ENCODE measurements at places on chromosomes 1 and 21. TPM values are rescaled to one million over a fixed set of nuclear protein-coding genes. Genes with fewer than 3 reads are reported as not detected.

DNA sequence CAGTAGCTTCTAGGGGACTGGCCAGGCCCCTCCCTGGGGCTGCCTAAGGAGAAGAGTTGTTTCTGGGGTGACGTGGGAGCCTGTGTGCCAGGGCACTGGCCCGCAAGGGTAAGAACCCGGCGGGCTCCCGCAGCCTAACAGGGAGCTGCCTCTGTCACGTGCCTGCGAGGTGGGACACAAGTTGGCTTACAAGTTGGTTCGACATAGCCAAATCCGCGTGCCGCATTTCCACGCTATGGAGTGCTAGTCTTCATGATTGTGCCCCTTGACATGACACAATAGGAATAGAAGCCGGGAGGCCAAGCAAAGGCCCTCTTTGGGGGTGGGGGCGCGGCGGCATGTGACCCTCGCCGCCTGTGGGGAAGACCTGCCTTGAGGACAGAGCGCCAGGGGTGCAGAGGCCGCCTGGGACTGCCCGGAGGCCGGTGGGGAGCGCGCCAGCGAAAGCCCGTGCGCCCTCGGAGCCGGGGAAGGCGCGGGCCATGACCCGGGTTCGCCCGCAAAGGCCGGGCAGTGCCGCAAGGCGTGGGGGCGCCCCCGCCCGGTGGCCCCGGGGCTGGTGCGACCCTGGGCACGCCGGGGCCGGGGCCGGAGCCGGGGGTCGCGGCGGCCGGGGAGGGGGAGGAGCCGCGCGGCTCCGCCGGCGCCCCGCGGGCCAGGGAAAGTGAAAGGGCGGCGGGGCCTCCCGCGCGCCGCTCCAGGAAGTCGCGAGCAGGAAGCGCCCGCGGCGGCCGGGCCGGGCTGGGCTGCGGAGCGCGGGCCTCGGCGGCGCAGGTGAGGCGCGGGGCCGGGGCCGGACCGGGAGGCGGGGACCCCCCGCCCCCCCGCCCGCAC lies at the start of gene SLC37A1:
Gene SLC37A1, plus strand, starts transcription at position 702 of the 834 bp plus-strand sequence. CDS start 4,603 bp downstream, outside the sequence.
- DNase-seq, result peak; percentile 64

GRCh38 chr1:226644541-226645176 lies 94.4 kb downstream of the ITPKB start:
- peak; percentile 21 for DNase-seq

GRCh38 chr1:1420654-1421141 lies 378 bp downstream of the ANKRD65 start:
- peak; percentile 21 for DNase-seq

- peak; percentile 64 for DNase-seq
These were observed 679 bp downstream of the ABL2 start for GRCh38 chr1:179228783-179229213.

DNA sequence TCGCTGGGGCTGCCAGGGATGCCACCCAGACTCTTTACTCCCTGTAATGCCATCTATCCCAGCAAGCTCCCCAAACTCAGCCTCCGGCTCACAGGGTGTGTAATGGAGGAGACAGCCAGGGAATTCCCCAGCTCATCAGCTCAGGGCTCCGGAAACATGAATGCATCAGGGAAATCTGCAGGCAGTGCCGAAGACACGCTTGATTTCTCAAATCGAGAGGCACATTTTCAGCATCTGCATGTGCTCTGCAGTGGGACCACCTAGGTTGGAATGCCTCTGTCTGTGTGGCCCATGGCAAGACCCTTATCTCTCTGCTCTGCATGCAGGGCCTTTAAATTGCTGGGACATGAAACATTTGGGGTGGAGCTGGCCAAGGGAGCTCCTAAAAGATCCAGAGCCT lies 170.1 kb downstream of the TRABD2B start:
- no peak for DNase-seq

- DNase-seq, result no peak
These were observed 13.6 kb downstream of the MTR start for GRCh38 chr1:236808564-236809130.

DNA sequence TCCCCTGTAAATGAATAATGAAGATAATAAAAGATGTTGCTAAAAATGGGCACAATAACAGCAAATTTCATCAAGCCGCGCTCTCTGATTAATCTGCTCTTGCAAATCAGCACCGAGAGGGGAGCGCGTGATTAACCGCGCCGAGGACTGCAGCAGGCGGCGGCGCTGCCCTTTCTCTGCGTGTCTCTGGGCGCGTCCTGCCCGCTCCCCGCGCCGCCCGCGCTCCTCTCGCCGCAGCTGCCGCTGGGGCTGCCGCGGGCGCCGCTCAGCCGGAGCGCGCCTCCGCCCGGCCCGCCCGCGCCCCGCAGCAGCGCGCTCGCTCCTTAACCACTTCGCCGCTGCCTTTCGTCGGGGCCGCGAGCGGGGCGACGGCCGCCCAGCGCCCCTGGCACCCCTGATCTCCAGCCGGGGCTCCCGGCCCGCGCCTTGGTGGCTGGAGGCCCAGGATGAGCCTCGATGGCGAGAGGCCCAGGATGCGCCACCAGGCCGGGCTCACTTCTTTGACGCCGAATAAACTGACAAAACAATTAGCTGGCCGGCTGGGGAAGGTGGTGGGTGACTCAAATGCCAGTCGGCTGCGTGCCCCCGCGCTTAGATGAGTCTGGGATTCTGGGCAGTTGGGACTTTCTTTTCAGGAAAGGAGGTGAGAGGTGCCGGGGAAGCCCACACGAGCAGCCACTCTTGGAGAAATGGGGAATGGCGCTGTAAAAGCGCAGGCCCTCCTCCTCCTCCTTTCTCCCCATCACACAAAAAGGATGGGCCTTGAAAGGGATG lies 221.4 kb upstream of the PKN2 start:
- peak; percentile 67 for DNase-seq

- no peak for DNase-seq
These were observed 1270.6 kb downstream of the KCNT2 start for GRCh38 chr1:195337646-195338045.

DNA sequence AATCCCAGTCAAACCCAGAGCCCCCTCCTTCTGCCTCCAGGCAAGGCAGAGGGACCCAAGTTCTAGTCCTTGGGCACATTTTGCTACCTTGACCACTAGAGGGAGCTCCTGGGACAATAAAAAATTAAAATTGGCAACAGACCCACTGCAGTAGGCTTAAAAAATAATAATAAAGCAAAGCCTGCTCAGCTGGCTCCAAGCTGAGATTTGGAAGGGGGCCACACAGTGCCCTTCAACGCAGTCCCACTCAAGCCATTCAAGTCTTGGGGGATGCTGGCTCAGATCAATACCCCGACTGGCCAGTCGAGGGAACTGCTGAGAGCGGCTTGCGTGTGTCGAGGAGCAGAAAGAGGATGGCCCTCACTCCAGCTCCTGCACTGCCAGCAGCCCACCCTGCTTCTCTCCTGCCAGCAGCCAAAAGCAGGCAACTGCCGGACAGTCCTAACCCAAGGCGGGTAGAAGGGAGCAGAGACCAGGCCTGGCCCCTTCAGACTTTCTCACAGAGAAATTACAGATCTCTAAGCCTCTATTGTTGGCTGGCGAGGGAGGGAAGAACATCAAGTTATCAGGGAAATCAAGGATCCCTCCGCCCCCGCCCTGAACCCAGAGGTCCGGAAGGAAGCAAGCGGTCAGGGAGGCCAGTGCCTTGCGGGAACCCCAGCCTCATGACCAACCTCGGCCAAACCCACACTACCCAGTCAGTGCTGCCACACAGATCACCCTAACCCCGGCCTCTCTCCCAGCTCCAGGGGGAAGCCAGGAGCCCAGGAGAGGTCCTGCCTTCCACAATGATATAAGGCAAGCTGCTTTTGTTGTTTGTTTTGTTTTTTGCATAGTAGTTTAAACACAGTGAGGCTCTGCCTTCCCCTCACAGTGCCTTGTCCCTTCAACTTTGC lies 4.9 kb upstream of the ALDH4A1 start:
- DNase-seq, result peak; percentile 68

DNA sequence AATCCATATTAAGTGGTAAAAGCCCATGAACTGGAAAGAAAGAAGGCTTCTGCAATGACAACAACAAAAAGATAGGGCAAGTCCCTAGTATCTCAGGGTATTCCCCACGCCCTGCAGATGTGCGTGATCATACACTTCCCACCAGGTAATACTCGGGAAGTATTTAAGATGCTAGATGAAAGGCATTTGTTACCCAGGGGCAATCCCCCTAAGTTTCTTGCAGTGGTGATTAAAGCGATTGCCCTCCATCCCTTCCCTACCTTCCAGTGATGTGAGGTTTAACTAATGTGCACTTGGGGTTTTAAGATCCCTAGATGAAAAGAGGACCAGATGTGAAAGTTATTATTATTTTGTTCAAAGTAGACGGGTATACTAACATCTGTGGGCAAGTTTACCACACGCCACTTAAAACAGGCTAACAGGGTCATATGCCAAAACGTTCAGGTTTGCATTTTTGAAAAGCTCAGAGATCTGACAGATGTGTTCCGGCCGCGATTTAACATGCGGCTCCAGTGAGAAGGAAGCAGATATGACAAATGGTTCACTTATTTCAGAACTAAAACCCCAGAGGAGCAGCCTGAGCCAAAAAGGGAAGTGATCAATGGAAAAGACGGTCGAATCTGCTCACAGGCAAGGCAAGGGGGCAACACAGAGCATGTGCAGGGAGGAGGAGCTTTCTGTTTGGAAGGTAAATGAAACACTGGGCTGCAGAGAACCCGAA lies 17.4 kb downstream of the TIAM1 start:
- DNase-seq, result no peak

DNA sequence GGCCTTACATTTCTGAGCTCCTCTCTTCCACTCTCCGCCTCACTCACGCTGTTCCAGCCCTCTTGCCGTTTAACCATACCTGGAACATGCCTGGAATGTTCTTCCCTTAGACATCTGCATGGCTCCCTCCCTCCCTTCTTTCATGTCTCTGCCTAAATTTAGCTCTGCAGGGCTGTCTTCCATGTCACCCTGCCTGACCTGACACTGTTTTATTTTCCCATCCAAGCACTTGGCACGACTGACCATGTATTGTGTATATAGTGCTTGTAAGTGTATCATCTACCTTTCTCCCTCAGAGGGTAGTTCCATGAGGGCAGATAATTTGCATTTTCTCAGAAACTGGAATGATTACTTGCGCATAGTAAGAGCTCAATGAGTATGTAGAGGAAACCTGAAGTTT lies 47.3 kb downstream of the ST6GALNAC3 start:
- no peak for DNase-seq

- DNase-seq, result no peak
These were observed 1037.4 kb upstream of the TMPRSS15 start for GRCh38 chr21:19440792-19441655.

DNA sequence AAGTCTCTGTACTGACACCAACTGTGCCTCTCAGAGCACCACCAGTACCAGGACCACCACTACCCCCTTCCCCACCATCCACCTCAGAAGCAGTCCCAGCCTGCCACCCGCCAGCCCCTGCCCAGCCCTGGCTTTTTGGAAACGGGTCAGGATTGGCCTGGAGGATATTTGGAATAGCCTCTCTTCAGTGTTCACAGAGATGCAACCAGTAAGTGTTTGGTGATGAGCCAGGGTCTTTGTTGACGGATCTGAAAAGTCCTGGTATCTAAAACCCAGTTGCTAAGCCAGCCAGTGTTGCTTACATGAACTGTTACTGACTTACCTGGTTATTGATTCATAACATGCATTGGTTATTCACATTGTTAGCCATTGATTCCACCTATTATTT lies 1.1 kb downstream of the C1orf56 start:
- DNase-seq, result no peak

GRCh38 chr1:162856260-162856659 lies 4.7 kb downstream of the CCDC190 start:
- DNase-seq, result no peak

DNA sequence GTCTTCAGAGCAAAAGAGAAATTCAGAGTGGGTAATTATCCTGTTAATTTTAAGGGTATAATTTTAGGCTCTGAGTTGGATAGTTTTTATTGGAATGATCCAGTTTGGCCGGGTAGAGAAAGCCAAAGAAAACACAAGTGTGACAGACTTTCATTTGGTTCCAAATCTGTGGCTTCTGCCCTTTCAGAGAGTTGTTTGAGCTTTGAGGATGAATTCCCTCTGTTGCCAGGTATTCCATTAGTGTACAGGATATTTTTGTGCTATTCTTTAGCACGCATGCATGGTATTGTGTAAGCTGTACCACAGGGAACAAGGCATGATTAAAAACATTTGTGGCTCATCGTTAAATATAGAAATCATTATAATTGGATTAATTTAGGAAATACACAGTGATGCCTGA lies 384.4 kb downstream of the ADGRL2 start:
- no peak for DNase-seq

DNA sequence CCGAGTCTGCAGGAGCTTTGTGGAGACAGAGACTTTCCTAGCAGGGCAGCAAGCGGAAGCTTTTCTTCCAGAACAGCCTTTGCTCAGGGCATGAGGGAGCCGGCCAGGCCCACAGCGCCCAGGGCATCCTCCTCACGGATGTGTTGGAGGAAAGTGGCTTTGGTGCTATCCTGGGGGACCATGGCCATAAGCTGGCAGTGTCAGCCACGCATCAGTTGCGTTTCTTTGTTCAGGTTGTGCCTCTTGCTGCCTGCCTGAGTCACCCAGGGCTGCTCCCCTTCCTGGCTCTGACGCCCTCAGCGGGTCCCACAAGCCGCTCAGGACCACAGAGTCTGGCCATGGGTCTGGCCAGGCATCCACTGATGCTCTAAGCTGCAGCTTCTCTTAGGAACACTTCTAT lies 39.6 kb upstream of the PRSS38 start:
- DNase-seq, result no peak

PROX1 gene
- total RNA-seq, result 95.0 TPM

ICOSLG gene
- 4.4 TPM for total RNA-seq

TLCD4 gene
- 59.6 TPM for total RNA-seq

ZBTB17 gene
- 27.3 TPM for total RNA-seq

OR10J1 gene
- not detected for total RNA-seq

CFHR4 gene
- not detected for total RNA-seq

FCRL1 gene
- not detected for total RNA-seq

KPRP gene
- not detected for total RNA-seq

TNFRSF18 gene
- total RNA-seq, result 0.32 TPM

AMY1B gene
- not detected for total RNA-seq

FAM163A gene
- total RNA-seq, result 0.27 TPM
